ENCODE measurements at places on chromosomes 2 and 18. TPM values are rescaled to one million over a fixed set of nuclear protein-coding genes. Genes with fewer than 3 reads are reported as not detected.

- DNase-seq: peak; percentile 76
These were observed 26.1 kb downstream of the DGUOK start for GRCh38 chr2:73952499-73953446.

DNA sequence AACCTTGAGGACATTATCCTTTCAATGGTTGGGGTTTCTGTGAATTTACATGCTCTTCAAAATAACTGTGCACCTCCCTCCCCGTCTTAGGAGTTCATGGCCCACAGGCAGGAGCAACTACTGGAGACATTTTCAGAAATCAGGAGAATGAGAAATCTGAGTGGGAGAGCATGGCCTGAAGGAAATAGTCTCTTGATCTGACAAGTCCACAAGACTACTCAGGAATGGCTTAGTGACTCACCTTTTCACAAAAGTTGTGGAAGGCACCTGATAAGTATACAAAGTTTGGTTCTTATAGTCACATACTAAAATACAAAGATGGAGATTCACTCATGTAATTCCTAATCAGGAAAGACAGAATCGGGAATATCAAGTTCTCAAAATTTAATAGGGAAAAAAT, 83.6 kb upstream of the NCKAP5 start:
- peak; percentile 72 for DNase-seq

DNA sequence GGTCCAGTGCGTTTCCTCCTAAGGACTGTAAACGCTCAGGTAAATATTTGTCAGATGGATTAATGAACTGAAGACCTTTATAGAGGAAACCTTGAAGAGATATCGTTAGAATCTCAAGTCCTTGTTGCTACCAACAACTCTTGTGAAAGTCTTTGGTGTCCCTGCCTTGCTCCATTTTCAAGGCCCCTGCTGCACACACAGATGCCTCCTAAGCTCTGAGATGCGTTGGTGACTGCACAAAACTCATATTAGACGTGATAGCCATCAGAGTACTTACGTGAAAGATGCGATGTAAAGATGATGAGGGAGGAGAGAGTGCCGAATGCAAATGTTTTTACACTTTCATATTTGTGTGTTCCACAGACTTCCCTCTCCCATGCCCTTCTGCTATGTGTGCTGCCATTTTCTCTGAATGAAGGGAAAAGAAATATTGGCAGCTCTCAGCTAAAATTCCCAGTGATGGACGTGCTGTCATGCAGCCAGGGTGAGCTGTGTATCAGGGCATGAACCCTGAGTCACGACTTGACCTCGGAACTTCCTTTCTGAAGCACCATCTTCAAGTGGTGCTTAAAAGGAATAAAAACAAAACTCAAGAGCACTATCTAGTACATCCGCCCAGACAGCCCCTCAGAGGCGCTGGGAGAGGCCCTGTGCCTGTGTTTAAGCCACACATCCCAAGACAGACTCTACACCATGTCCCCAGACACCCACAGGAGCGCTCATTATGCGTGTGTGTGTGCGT, 117.4 kb downstream of the FAM210A start:
- no peak for DNase-seq

DNA sequence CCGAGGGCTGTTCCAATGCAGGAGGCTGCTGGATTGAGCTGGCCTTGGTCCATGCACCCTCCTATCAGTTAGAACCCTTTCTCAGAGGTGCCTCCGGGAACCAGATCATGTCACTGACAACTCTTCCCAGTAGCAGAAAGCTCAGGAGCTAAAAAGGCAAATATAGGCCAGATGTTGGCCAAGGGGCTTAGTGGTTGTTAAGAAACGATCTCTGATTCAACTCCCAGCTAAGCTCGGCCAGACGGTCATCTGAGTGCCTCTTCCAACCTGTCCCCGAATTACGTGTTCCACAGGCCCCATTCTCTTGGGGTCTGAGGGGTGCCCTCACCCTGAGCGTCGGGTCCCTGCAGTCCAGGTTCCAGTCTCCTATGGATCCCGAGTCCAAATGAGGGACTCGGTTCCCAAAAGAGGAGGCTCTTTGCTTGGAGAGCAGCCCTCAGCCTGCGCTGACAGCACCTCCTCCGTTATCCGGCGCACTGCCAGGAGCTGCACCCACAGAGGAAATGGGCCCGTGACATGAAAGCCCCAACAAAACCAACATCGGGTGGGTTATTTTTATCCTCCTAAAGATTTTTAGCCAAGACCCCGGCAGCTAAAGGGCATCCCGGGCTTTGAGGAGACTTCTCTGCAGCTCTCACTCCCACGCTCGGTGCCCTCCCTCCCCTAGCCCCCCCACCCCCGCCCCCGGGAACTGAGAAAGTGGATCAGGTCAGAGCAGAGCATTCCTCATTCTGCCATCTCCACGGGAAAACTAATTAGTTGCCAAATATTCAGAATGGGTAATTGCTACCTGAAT, 106.6 kb upstream of the ID2 start:
- DNase-seq: no peak

The EHD3 gene
- total RNA-seq: 1.6 TPM
